LHCN-M2 (cell line): ENCODE measurements at places on chromosomes 3 and 15.

- no peak for DNase-seq
These were observed at the start of gene C3orf70 for GRCh38 chr3:185152410-185153170. TSS of gene C3orf70 (minus strand) at chr3:185153060. CDS start at chr3:185152823, 237 bp downstream.

DNA sequence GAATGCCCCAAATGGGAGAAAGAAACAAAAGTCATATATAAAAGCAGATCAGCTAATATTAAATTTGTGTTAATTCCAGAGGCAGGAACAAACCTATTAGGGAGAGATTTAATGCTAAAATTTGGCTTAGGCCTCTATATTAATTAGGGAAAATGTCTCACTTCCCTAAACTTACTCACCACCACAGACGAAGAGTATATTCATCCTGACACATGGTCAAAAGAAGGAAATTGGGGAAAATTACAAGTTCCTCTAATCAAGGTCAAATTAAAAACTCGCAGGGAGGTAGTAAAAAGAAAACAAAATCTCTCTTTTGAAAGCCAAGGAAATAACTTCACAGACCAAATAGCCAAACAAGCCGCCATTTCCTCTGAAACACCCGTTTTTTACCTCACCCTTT is 32.2 kb downstream of the GRM2 start:
- no peak for DNase-seq

- DNase-seq, result no peak
These were observed 5.6 kb downstream of the TP53BP1 start for GRCh38 chr15:43487271-43487895.

DNA sequence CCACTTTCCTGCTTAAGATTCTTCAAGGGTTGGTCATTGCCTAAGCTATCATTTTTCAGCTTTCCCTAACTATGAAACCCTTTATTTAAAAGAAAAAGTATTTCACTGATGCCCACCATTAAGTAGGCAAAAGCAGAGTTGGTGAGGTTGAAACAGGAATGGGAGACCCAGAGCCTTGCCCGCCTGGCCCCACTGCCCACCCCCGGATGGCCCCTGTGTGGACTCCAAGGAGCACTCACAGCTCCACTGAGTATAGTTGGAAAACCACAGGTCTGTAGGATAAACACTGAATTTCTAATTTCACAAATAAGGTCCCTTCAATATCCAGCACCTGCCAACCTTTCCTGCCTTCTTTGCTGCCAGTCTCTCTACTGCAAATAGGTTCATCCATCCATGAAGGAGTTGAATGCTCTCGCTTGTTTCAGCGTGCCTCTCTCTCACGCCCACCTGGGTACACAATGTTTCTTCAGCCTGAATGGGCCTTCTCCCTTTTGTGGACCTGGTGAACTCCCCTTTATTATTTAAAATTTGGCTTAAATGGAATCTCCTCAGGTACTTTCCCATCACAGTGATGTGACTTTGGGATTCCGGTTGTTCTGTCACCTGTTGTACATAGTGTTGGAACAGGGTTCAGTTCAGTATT is 8.7 kb upstream of the ACAP2 start:
- no peak for DNase-seq

DNA sequence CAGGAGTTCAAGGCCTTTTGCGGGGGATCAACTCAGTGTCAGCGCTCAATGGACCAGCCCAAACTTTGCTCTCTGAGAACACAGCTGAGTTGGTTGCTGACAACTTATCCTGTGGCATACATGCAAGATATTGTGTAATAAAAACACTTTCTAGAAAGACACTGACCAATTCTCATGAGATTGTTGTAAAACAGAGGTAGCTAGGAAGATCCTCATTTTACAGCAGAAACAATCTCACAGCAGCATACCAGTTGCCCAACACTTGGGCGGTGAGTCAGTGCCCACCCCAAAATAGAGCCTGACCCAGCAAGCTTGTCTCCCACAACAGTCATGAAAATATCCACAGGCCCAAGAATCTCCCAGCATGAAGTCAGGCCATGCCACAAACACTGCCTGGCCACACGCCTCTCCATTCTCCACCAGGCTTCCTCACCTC is 18.2 kb downstream of the KLHL6 start:
- DNase-seq, result peak; percentile 88

DNA sequence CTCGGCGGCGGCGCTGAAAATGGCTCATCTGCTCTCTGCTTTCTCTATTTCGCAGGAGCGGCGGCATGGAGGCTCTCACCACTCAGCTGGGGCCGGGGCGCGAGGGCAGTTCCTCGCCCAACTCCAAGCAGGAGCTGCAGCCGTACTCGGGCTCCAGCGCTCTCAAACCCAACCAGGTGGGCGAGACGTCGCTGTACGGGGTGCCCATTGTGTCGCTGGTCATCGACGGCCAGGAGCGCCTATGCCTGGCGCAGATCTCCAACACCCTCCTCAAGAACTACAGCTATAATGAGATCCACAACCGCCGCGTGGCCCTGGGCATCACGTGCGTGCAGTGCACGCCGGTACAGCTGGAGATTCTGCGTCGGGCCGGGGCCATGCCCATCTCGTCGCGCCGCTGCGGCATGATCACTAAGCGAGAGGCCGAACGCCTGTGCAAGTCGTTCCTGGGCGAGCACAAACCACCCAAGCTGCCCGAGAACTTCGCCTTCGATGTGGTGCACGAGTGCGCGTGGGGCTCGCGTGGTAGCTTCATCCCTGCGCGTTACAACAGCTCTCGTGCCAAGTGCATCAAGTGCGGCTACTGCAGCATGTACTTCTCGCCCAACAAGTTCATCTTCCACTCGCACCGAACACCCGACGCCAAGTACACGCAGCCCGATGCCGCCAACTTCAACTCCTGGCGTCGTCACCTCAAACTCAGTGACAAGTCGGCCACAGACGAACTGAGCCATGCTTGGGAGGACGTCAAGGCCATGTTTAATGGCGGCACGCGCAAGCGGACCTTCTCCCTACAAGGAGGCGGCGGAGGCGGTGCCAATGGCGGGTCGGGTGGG is 790 bp downstream of the SKOR1 start:
- DNase-seq, result no peak

DNA sequence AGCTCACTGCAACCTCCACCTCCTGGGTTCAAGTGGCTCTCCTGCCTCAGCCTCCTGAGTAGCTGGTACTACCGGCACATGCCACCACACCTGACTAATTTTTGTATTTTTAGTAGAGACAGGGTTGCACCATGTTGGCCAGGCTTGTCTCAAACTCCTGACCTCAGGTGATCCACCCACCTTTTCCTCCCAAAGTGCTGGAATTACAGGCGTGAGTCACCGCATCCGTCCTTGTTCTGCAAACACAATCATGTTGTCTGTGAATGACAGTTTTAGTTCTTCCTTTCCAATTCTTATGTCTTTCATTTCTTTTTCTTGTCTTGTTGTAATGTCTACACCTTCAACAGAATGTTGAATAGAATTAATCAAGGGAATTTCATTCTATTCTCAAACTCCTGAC is 16.3 kb upstream of the SMCO1 start:
- DNase-seq, result no peak

- no peak for DNase-seq
These were observed 19.1 kb upstream of the CCDC174 start for GRCh38 chr3:14632442-14632930.

DNA sequence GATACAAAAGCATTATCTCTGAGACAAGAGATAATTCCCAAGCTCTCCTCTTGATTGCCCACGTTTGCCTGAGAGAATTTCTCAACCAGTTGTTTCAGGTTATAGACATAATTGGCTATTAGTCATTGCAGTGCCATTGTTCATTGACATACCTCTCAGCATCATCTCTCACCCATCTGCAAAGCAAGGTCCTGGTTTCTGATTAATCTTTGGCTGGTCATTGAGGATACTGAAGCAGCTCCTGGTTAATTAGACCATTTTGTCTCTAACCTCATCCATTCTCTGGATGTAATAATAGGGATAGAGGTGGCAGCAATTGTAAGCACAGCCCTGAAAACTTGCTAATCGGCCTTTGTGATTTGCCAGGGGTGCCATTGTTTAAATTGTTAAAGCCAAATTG is 104.2 kb downstream of the CNTN6 start:
- no peak for DNase-seq
